ENCODE measurements at places on chromosomes 5 and 9. TPM values are rescaled to one million over a fixed set of nuclear protein-coding genes. Genes with fewer than 3 reads are reported as not detected.

ADRB2 gene
- 1.4 TPM for total RNA-seq

KIF3A gene
- total RNA-seq, result 3.8 TPM

LURAP1L gene
- 31.8 TPM for total RNA-seq

SETX gene
- 35.4 TPM for total RNA-seq

LCN9 gene
- not detected for total RNA-seq

ACOT12 gene
- not detected for total RNA-seq

PCDHB13 gene
- total RNA-seq, result 1.2 TPM

PCDHGA3 gene
- total RNA-seq, result 2.2 TPM

AKNA gene
- total RNA-seq, result 45.1 TPM

SLC25A2 gene
- 1.5 TPM for total RNA-seq

PCSK1 gene
- 4.4 TPM for total RNA-seq

ARPC5L gene
- total RNA-seq, result 29.5 TPM

All from mucosa of descending colon (tissue), 3 donors.